ENCODE measurements at places on chromosomes 1 and 21.

GRCh38 chr1:27594564-27595510, 9.1 kb downstream of the AHDC1 start:
- DNase-seq = peak; percentile 48

DNA sequence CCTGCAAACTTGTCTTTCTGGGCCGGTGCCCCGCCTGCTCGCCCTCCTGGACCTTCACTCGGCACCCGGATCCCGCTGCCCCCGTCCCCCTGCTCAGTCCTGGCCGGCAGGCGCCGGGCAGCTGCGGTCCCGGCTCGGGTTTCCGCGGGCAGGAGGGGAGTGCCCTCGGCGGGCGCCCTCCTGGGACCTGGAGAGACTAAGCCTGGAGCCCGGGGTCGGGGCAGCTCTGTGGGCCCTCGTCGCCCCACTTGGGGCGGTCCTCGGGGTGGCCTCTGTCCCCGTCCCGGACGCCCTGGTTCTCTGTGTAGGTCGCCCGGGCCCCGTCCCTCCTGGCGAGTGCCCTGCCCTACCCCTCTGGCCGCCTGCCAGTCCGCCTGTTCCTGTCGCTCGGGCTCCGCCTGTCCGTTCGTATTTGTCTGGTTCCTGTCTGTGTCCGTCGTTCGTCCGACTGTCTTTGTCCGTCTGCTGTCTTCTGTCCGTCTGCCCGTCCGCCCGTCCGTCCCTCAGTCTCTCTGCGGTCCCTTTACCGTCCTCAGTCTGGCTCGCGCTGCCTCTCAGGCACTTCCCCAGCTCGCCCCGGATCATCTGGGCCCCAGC, 490 bp downstream of the SERINC2 start:
- peak; percentile 58 for DNase-seq

DNA sequence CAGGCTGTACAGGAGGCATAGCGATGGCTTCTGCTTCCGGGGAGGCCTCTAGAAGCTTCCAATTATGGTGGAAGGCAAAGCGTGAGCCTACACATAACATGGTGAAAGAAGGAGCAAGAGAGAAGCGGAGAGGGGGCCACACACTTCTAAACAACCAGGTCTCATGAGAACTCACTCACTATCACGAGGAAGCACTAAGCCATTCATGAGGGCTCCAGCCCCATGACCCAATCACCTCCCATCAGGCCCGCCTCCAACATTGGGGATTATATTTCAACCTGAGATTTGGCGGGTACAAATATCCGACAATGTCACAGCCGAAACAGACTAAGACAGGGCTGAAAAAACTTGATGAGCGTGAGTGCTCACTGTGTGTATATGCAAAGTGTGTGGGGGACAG, 89.3 kb upstream of the CNIH3 start:
- DNase-seq = no peak

DNA sequence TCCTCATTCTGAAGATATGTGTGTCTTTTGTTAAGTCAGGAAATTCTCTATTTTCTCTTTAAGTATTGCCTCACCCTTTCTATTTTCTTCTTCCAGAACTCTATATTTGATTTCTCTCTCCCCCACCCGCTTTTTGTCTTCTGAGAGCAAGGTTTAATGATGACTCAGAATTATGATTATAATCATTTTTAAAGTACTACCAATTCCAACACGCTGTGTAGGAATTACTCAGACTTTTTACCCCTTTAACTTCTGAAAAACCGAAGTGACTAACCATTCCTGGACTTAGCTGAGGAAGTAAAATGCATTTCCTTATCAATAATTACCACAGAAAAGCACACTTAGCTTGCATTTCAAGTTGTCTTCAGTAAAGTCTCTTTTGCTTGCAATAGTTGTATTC, 20.8 kb upstream of the SCYL3 start:
- peak; percentile 11 for DNase-seq

GRCh38 chr1:1901641-1902294, 10.9 kb upstream of the GNB1 start:
- no peak for DNase-seq

GRCh38 chr1:233777566-233777965, 126.9 kb upstream of the SLC35F3 start:
- no peak for DNase-seq

DNA sequence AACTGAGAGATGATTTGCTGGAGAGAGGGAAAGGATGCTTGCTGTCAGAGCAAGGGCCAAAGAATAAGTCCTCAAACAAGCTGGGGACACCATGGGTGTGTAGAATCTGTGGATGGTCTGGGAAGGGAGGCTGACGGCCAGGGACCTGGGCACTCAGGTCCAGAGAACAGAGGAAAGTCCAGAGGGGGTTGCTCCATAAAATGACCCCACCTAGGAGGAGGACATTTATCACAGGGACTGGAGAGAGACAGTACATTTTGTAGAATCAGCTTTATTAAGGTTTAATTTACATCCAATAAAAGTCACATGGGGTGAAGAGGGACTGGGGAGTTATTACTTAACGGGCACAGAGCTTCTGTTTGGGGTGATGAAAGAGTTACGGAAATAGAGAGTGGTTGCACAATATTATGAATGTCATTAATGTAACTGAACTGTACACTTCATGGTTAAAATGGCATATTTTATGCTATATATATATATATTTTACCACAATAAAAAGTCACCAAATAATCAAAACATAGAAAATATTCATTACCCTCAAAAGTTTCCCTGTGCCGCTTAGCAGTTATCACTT, 73.0 kb upstream of the ABCD3 start:
- DNase-seq = no peak

All from AG10803 (cell line).